ENCODE measurements at places on chromosomes 13 and 19. TPM values are rescaled to one million over a fixed set of nuclear protein-coding genes. Genes with fewer than 3 reads are reported as not detected.
A peak's percentile ranks its signal among the peaks of the same experiment; 100 is the strongest.

- DNase-seq, result no peak
These were observed 5.6 kb downstream of the RPL36 start for GRCh38 chr19:5695649-5696195.

DNA sequence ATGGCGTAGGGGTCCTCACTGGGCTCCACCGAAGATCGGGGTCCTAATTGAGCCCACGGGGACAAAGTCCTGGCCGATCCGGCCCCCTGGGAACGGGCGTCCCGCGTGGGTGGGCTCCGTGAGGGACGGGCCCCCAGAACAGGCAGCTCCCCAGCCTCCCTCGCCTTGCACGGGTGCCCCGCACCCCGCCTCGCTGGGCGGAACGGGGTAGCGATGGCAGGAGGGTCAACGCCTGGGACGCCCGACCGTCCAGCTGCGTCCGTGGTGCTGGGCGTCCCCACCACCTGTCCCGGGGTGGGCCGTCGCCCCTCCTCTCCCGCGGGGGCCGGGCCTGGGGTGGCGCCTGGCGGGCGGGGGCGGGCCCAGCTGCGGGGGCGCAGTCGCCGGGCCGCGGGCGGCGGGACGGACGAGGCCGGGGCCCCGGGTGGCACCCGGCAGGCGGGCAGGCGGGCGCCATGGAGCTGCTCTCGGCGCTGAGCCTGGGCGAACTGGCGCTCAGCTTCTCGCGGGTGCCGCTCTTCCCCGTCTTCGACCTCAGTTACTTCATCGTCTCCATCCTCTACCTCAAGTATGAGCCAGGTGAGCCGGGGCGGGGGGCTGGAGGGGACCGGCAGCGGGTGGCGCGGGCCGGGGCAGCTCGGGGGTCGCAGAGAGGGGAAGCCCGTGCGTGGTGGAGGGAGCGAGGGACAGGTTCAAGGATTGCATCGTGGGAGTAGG, at the start of gene TMEM38A:
TMEM38A (plus strand) TSS at position 377 of the 717 bp plus-strand sequence; CDS start at position 456, 79 bp downstream.
- peak; percentile 62 for DNase-seq

- DNase-seq, result no peak
These were observed 6.8 kb downstream of the SYNGR4 start for GRCh38 chr19:48370955-48371354.

DNA sequence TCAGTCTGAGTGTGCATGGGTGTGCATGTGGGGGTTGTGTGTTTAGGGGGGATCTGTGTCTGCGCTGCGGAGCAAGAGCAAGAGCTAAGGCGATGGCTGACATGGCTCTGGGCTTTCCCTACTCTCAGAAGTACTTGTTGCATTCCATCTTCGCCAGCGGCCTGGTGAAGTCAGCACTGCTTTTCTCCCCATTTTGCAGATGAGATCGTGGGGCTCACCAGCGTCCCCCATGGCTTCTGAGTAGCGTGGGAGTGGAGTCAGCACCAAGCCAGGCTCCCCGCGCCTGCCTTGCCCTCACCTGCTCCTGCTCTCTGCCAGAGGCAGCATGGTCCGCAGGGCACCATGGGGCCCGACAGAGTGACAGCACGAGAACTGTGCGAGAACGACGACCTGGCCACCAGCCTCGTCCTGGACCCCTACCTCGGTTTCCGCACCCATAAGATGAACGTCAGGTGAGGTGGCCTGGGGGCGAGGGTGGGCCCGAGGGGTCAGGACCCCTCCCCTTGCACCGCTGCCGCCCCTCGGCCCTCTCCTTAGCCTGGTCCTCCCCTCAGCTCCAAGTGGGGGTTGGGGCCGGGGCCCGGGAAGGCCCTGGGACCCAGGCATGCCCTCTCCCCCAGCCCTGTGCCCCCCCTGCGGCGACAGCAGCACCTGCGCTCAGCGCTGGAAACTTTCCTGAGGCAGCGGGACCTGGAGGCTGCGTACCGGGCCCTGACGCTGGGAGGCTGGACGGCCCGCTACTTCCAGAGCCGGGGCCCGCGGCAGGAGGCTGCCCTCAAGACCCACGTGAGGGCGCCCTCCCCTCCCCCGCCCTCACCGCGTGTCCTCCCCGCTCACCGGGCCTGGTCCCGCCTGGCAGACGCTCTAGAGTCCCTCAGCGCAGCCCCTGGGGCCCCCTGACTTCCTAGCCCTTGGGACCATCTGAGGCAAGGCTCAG, 2.2 kb downstream of the KMT5C start:
- DNase-seq, result no peak

DNA sequence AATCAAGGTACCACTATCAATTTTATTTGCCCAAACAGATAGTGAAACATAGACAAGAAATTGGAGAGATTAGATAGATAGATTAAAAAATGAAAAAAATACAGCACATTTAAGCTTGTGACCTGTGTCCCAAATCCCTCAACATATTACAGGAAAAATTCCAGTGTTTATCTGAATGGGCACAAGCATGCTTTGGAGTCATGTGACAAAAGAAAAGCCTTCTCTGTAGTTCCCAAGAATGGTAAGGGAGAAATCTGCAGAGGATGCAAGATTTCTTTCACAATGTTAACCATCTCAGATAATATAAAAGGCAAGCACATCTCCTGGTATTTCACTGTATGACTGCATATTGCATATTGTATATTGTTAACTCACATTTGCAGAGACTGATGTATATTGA, 168.0 kb downstream of the PCDH9 start:
- DNase-seq, result no peak

- DNase-seq, result no peak
These were observed 13.3 kb upstream of the RETN start for GRCh38 chr19:7655581-7655980.

- DNase-seq, result no peak
These were observed 46.7 kb downstream of the ZNF729 start for GRCh38 chr19:22332924-22333323.

DNA sequence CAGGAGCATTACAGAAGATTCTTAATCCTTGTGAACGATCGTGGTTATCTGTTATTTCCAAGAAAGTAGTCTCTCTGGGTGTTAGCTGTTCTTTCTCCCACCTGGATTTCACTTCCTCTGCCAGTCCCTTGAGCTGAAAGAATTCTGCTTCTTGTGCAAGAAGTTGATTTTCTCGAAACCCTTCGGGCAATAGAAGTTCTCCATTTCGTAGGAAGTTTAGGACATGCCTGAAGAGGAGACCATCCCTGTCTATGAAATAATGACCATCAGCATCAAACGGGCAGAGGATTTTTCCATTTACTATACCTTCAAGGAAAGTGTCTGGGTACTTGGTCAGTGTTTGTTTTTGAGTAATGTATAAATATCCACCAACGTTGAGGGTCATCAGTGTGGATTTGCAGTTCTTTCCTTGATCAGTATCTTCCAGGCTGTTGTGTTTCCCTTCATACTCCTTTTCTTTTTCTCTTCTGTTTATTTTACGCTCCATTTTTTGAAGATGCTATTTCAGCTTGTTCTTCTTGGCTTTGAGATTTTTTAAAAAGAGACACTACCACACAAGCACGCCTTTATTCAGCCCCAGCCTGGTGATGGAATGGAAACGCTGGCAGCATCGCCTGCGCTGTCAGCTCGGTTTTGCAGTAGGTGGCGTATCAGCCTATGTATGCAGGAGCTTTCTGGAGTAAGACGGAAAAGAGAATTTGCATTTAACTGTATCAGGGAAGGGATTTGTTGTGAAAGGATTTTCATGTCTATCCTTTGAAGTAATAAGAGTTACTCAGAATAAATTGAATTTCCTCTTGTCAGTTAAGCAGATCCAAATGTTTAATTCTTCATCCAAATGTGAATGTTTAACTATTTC, 6.5 kb downstream of the KCTD4 start:
- DNase-seq, result peak; percentile 37

DNA sequence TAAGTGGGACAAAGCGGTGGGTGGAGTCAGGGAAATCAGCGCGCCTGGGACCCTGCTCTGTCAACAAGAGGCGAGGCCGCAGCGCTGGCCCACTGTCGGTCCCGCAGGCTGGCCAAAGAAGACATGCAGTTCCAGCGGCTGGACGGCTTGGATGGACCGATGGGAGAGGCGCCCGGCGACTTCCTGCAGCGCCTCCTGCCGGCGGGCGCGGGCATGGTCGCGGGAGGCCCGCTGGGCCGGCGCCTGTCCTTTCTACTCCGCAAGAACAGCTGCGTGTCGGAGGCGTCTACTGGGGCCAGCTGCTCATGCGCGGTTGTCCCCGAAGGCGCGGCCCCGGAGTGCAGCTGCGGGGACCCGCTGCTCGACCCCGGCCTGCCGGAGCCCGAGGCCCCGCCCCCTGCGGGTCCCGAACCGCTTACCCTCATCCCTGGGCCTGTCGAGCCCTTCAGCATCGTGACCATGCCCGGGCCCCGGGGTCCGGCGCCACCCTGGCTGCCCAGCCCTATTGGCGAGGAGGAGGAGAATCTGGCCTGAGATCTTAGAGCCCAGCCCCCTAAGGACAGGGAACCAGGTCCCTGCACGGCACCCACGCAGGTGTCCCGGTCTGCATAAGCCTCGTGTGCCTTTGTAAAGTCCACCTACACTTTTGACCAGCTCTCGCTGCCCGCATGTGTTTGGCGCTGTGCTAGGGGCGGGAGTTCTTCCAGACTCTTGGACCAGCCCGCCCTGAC, 6.1 kb downstream of the BEST2 start:
- DNase-seq, result peak; percentile 61

- no peak for DNase-seq
These were observed 313.3 kb downstream of the ENOX1 start for GRCh38 chr13:43473437-43473836.

GRCh38 chr19:48596237-48596636, 10.3 kb upstream of the SPACA4 start:
- no peak for DNase-seq

GRCh38 chr19:49716154-49716553, 25.2 kb downstream of the CPT1C start:
- no peak for DNase-seq

- DNase-seq, result no peak
These were observed 56.0 kb upstream of the ARGLU1 start for GRCh38 chr13:106623799-106624460.

DNA sequence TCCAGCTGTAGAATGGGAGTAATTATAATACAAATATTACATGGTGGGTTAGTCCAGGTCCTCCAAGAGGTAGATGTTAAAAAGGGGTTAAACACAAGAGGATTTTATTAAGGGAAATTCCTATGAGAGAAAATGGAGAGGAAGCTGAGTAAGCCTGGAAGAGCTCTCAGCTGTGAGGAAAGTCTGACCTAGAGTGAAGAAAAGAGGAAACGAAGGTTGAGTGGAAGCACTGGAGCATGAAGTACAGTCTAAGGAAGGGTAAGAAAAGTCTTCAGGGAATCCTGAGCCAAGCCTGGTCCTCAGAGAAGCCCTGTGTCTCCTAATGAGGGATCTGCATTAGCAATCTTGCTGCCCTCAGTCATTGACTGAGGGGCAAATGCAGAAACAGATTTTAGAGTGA, 506.2 kb downstream of the GPC5 start:
- DNase-seq, result no peak

- no peak for DNase-seq
These were observed 140.7 kb upstream of the KLF12 start for GRCh38 chr13:74274916-74275315.

- no peak for DNase-seq
These were observed 63.1 kb downstream of the SLITRK1 start for GRCh38 chr13:83819156-83819555.

- peak; percentile 35 for DNase-seq
These were observed 641.0 kb downstream of the FGF9 start for GRCh38 chr13:22311734-22312404.

- no peak for DNase-seq
These were observed 16.5 kb upstream of the ERCC1 start for GRCh38 chr19:45440259-45440638.

GRCh38 chr19:41144403-41144802, 30.2 kb downstream of the CYP2F1 start:
- DNase-seq, result peak; percentile 74

DNA sequence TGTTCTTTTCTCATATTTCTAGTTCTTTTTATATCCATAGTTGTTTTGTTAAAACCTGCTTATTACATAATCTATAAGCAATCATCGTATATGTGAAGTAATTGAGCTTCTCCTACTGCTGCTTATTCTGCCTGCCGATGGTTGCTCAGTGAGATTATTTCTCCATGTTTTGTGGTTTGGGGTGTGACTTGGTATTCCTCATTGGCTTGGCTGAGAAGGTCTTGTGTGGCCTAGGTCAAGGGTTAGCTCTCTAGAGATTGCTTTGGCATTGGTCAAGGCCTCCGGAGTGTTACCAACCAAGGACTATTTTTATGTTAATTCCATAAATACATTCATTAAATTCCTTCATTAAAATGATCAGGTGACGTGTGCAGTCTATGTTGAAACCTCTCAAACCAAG, 302.8 kb downstream of the MYO16 start:
- no peak for DNase-seq

GRCh38 chr13:74256969-74257368, 122.8 kb upstream of the KLF12 start:
- no peak for DNase-seq

- DNase-seq, result peak; percentile 88
These were observed 4.0 kb downstream of the PTBP1 start for GRCh38 chr19:801030-801860.

DNA sequence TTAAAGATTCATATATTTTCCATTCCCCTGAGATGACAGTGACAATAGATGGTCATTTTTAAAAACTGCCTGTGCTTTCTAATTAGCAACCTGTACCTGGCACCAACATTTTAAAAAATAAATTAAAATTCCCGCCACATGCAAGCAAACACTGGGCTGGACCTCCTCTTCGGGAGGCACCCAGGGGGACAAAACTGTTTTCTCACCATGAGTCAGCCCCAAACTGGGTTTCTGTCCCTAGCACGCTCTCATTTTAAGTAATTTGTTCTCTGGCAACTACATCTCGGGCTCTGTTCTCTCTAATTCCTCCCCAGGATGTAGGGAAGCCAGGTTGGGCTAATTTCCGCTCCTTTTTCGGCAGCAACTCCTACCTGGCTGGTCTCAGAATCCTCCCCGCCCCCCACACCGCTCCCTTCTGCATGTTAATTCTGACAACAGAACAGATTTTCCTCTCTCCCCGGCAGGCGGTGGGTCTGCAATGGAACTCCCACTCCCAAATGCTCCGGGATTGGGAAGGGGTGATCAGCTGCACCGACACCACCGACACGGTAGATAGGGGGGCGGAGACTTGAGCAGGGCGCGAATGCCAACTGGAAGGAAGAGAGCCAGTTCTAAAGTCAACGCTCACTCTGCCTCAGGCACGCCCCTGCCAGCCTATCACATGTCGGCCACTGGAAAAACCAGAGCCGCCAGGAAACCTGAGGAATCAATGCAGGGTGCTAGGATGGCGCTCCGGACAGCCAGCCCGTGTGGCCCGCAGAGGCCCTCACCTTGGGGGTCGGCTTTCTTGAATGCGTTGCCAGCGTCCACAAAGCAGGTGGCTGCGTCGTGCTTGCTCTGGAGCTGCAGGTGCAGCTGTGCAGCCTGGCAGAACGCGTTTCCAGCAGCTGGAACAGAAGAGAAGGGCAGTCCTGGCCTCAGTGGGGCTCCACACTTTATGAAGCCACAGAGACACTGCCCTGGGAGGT, 14.7 kb downstream of the NAPA start:
- DNase-seq, result no peak

ZNF442 gene
- total RNA-seq, result 3.4 TPM

ATCAY gene
- not detected for total RNA-seq

F2RL3 gene
- 1.1 TPM for total RNA-seq

A1BG gene
- total RNA-seq, result 3.7 TPM

ZNF460 gene
- 24.0 TPM for total RNA-seq

SPPL2B gene
- 26.2 TPM for total RNA-seq

KISS1R gene
- total RNA-seq, result not detected
